Renal cortical epithelial cell (primary cell): ENCODE measurements at places on chromosomes 1 and 21. TPM values are rescaled to one million over a fixed set of nuclear protein-coding genes. Genes with fewer than 3 reads are reported as not detected.

GRCh38 chr1:61013189-61013945 is 69.0 kb upstream of the NFIA start:
- DNase-seq = no peak

DNA sequence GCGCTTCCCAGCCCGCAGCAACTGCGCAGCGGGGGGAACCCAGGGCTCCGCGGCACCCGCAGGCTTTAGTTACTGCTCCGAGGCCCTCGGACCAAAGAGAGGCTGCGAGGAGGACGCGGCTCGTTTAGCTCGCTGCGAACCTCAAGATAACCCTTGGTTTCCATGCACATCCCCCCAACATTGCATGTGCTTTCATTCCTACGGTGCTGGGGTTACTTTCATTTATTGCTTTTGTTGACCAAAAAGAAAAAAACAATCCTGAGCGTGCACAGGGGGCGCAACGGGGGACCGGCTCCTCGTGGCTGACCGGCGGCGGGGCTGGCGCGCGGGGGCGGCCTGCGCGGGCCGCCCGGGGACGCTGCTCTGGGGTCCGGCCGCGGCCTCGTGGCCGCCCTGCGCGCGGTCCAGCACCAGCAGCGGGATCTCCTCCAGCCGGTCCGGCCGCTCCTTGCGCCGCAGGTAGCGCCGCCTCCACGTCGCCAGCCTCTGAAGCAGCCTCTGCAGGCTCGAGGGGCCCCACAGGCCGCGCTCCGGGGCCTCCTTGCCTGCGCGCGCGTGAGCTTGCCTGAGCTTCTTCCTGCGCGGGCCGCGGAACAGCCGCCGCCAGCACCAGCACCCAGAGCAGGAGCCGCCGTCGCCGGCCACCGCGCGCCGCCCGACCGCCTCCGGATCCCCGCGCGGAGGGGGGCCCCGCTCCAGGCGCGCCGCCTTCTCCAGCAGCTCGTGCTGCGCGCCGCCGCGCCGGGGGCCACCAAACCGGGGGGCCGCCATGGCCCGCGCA is 77.4 kb downstream of the DESI2 start:
- no peak for DNase-seq

DNA sequence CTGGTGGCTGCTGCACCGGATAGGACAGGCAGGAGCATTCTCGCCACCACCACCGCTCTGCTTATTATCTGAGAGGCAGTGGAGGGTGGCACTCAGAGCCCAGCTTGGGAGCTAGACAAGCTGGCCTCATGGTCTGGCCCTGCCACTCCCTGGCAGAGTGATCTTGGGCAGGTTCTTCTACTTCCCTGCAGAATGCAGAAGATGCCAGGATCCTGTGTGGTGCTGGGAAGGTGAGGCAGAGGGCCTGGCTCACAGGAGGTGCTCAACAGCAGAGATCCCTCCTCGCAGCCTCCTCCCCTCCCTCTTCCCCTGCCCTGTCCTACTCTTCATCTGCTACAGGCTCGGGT is 60.4 kb downstream of the ARHGEF10L start:
- no peak for DNase-seq

DNA sequence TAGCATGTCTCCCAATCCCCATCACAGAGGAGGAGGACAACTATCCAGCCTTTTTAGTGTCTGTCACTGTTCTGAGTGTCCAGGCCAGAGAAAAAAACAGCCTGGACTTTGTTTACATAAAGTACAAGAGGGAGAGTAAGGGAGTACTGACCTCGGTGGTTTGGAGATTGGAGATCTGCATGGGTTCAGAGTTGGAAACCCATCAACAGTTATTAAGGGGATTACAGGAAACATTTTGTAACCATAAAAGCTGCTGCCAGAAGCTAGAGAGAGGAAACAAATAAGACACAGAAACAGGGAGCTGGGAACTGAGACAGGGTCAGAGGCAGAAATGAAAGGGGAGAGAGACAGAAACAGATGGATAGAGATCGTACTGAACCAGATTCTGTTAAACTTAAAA is 131.5 kb upstream of the CTTNBP2NL start:
- no peak for DNase-seq

The GPR52 gene
- total RNA-seq = 0.17 and 1.3 TPM in 2 replicates

The RASSF5 gene
- 0.35 and 0.52 TPM in 2 replicates for total RNA-seq

The RGS5 gene
- total RNA-seq = 3.3 and 4.6 TPM in 2 replicates

The GBP5 gene
- total RNA-seq = 0.05 and 0.17 TPM in 2 replicates
